ENCODE measurements at places on chromosomes 6 and 20.

DNA sequence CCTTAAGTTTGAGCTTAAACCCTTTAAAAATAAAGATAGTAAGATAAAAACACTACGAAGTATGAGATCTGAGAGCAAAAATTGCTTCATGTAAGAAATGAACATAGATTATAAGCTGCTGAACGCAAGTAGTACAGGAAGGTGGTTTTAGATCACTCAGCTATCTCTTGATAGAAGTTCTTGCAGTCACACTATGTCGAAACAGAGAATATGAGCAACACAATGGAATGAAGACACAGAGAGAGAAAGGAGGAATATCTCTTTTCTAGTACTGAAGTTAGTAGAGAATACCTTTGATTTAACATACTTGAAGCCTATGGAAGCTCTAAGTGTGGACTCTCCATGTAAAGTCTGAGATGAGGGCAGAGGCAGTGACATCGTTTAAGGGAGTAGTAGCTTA, 162.7 kb downstream of the CDK19 start:
- no peak for DNase-seq
- peaks cover 2% of the 10 kb centered on the region for H3K4me1 ChIP-seq
- no peak overlapping the region for H3K4me3 ChIP-seq
- no peaks in the 10 kb centered on the region for H3K27me3 ChIP-seq

- no peak for DNase-seq
- H3K4me3 ChIP-seq, result no peak overlapping the region
- H3K27me3 ChIP-seq, result no peaks in the 10 kb centered on the region
- H3K27ac ChIP-seq, result no peak overlapping the region
- no peaks in the 10 kb centered on the region for H3K4me1 ChIP-seq
- no peaks in the 10 kb centered on the region for H3K36me3 ChIP-seq
Measured at GRCh38 chr6:75546381-75546780, 52.8 kb upstream of the FILIP1 start.

GRCh38 chr20:41534842-41535241, 83.3 kb downstream of the CHD6 start:
- no peak for DNase-seq
- H3K4me3 ChIP-seq, result no peak overlapping the region
- peaks cover 9% of the 10 kb centered on the region for H3K4me1 ChIP-seq
- H3K27ac ChIP-seq, result no peak overlapping the region
- no peaks in the 10 kb centered on the region for H3K27me3 ChIP-seq
- H3K36me3 ChIP-seq, result peaks cover 6% of the 10 kb centered on the region

- H3K4me3 ChIP-seq, result no peak overlapping the region
- no peaks in the 10 kb centered on the region for H3K36me3 ChIP-seq
- H3K4me1 ChIP-seq, result no peaks in the 10 kb centered on the region
- no peak overlapping the region for H3K27ac ChIP-seq
- DNase-seq, result no peak
Measured at GRCh38 chr20:24059174-24059573, 70.6 kb upstream of the GGTLC1 start.

- H3K4me1 ChIP-seq, result no peaks in the 10 kb centered on the region
- DNase-seq, result no peak
- peaks cover 60% of the 10 kb centered on the region for H3K36me3 ChIP-seq
Measured at GRCh38 chr6:18142591-18142861, 12.4 kb downstream of the TPMT start.

GRCh38 chr20:64003960-64004725, 23.2 kb downstream of the PRPF6 start:
- no peaks in the 10 kb centered on the region for H3K4me1 ChIP-seq
- peaks cover 65% of the 10 kb centered on the region for H3K36me3 ChIP-seq
- no peak overlapping the region for H3K27ac ChIP-seq
- H3K4me3 ChIP-seq, result no peak overlapping the region

GRCh38 chr6:143822584-143823024, 20.5 kb upstream of the LTV1 start:
- H3K27me3 ChIP-seq, result no peaks in the 10 kb centered on the region
- no peak for DNase-seq
- H3K4me1 ChIP-seq, result no peaks in the 10 kb centered on the region
- no peaks in the 10 kb centered on the region for H3K36me3 ChIP-seq

DNA sequence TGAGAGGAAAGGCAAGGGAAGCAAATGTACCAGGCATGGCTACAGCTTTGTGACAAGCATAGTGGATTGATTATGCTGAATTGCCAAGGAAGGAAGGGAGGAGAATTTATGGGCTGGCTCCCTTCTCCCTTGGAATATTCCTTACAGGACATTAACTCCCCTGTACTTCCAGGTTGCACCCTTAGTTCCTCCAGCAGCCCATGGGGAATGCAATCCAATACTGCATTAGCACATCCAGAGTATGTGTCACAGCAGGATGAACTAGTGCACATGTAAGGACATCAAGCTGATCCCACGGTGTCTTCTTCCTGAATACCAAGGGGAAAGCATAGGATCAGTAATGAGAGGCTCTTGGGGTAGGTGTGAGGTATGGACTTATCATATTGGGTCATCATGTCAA, 390.7 kb upstream of the POU3F2 start:
- no peaks in the 10 kb centered on the region for H3K27me3 ChIP-seq
- DNase-seq, result no peak
- H3K4me3 ChIP-seq, result no peak overlapping the region
- H3K36me3 ChIP-seq, result no peaks in the 10 kb centered on the region

DNA sequence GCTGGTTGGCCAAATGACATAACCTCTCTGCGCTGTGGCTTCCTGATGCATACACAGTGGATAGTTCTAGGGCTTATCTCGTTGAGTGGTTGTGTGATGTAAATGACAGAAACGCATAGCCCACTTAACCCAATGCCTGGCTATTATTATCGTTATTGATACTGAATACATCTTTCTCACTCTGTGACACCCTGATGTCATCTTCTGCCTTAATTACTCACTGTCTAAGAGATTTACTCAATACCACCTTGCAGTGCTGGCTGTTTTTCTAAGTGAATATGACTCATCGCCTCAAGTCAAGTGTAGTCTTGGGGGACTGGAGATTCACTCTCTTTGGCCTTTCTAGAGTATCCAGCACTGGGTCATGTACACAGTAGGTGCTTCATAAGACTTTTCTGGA, 73.6 kb downstream of the NDUFAF5 start:
- no peaks in the 10 kb centered on the region for H3K4me1 ChIP-seq
- no peaks in the 10 kb centered on the region for H3K36me3 ChIP-seq
- no peak for DNase-seq
- no peak overlapping the region for H3K4me3 ChIP-seq
- H3K27ac ChIP-seq, result no peak overlapping the region
- H3K27me3 ChIP-seq, result no peaks in the 10 kb centered on the region

- H3K36me3 ChIP-seq, result no peaks in the 10 kb centered on the region
- H3K27me3 ChIP-seq, result no peaks in the 10 kb centered on the region
- no peak for DNase-seq
- H3K27ac ChIP-seq, result no peak overlapping the region
- H3K4me1 ChIP-seq, result no peaks in the 10 kb centered on the region
- H3K4me3 ChIP-seq, result no peak overlapping the region
Measured at GRCh38 chr20:5880326-5880725, 70.0 kb downstream of the TRMT6 start.

DNA sequence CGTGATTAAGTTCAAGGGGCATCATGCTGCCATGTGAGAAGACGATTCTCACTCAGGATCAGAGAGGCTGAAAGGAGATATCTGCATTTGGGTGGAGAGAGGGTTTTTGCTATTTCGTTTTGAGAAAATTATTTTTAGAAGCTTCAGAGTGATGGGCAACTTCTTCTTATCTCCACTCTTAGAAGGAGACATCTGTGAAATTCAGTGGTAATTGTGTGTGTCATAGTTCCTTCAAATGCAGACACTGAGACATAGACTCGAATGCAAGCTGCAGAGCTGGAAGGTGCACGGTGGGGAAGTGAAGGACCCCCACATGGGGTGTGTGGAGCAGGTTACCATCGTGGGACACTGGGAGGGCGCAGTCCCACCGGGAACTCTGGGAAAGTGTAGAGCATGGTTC, 116.8 kb downstream of the PRND start:
- DNase-seq, result no peak
- no peak overlapping the region for H3K4me3 ChIP-seq
- no peak overlapping the region for H3K27ac ChIP-seq
- no peaks in the 10 kb centered on the region for H3K36me3 ChIP-seq
- H3K27me3 ChIP-seq, result no peaks in the 10 kb centered on the region

DNA sequence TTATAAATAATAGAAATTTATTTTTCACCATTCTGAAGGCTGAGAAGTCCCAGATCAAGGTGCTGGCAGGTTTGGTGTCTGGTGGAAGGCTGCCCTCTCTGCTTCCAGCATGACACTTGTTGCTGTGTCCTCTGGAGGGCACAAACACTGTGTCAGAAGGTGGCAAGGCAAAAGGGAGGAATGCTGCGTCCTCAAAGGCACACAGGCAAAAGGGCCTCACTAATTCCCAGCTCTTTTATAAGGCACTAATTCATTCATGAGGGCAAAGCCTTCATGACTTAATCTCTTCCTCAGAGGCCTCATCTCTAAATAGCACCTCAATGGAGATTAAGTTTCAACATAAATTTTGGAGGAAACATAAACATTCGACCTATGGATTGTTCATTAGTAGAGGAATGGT, 209.5 kb upstream of the SMLR1 start:
- no peaks in the 10 kb centered on the region for H3K4me1 ChIP-seq
- no peaks in the 10 kb centered on the region for H3K36me3 ChIP-seq
- DNase-seq, result no peak
- H3K27me3 ChIP-seq, result no peaks in the 10 kb centered on the region
- no peak overlapping the region for H3K27ac ChIP-seq
- H3K4me3 ChIP-seq, result no peak overlapping the region

DNA sequence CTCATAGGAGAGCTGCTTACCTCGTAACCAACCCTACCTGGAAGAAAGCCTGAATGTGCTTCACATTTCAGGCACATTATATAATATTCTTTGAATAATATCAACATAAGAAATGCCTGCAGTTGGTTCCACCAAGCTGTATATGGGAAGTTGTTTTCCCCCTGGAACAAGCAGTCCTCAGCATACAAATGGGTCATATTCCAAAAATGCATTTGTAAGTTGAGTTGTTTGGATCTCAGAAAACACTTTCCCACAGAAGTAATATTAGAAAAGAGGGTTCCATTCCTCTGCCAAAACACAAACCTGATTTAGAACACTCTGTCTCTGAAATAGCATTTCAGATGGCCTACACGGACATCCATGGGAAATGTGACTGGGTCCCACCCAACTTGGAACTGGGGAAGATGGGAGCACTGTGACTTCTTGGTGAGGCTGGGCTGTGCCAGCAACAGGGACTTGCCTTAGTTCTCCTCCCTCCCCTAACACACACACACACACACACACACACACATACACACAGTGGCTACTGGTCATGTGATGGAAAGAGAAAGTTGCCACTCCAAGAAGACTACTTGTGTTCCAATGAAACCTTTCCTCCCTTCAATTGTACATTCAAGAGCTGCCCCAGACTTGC, 11.4 kb upstream of the RCAN2 start:
- peaks cover 6% of the 10 kb centered on the region for H3K4me1 ChIP-seq
- H3K36me3 ChIP-seq, result no peaks in the 10 kb centered on the region
- peak overlapping the region; percentile 86 for H3K27ac ChIP-seq
- DNase-seq, result no peak
- no peak overlapping the region for H3K4me3 ChIP-seq

- peaks cover 51% of the 10 kb centered on the region for H3K36me3 ChIP-seq
- H3K4me3 ChIP-seq, result no peak overlapping the region
- no peak overlapping the region for H3K27ac ChIP-seq
- no peaks in the 10 kb centered on the region for H3K27me3 ChIP-seq
Measured at GRCh38 chr6:35483490-35483889, 13.4 kb downstream of the TEAD3 start.

GRCh38 chr20:50588034-50588736, 78.0 kb downstream of the PTPN1 start:
- H3K4me3 ChIP-seq, result no peak overlapping the region
- no peak overlapping the region for H3K27ac ChIP-seq
- peaks cover 4% of the 10 kb centered on the region for H3K4me1 ChIP-seq
- DNase-seq, result no peak
- H3K36me3 ChIP-seq, result peaks cover 48% of the 10 kb centered on the region
- H3K27me3 ChIP-seq, result no peaks in the 10 kb centered on the region

- H3K27me3 ChIP-seq, result no peaks in the 10 kb centered on the region
- H3K27ac ChIP-seq, result no peak overlapping the region
- peaks cover 10% of the 10 kb centered on the region for H3K4me1 ChIP-seq
- H3K36me3 ChIP-seq, result peaks cover 24% of the 10 kb centered on the region
- no peak overlapping the region for H3K4me3 ChIP-seq
- no peak for DNase-seq
Measured at GRCh38 chr6:166460473-166461437, 78.0 kb upstream of the MPC1 start.

GRCh38 chr6:30231067-30231466, 17.9 kb upstream of the TRIM26 start:
- no peak for DNase-seq
- H3K4me1 ChIP-seq, result no peaks in the 10 kb centered on the region
- H3K27ac ChIP-seq, result no peak overlapping the region
- no peak overlapping the region for H3K4me3 ChIP-seq
- no peaks in the 10 kb centered on the region for H3K27me3 ChIP-seq

- no peak overlapping the region for H3K27ac ChIP-seq
- no peaks in the 10 kb centered on the region for H3K4me1 ChIP-seq
- no peak for DNase-seq
- no peak overlapping the region for H3K4me3 ChIP-seq
- H3K36me3 ChIP-seq, result no peaks in the 10 kb centered on the region
Measured at GRCh38 chr6:21098134-21098533, 495.4 kb upstream of the SOX4 start.

- no peaks in the 10 kb centered on the region for H3K4me1 ChIP-seq
- H3K36me3 ChIP-seq, result no peaks in the 10 kb centered on the region
- H3K27ac ChIP-seq, result no peak overlapping the region
Measured at GRCh38 chr6:71333050-71333449, 44.4 kb downstream of the OGFRL1 start.

GRCh38 chr20:52191916-52192718, 538 bp upstream of the ZFP64 start:
- no peak for DNase-seq
- peak overlapping the region; percentile 79 for H3K27ac ChIP-seq
- peaks cover 5% of the 10 kb centered on the region for H3K4me1 ChIP-seq
- no peaks in the 10 kb centered on the region for H3K27me3 ChIP-seq
- peak overlapping the region; percentile 96 for H3K4me3 ChIP-seq

- no peak overlapping the region for H3K27ac ChIP-seq
- H3K4me1 ChIP-seq, result no peaks in the 10 kb centered on the region
- H3K36me3 ChIP-seq, result no peaks in the 10 kb centered on the region
- DNase-seq, result no peak
- H3K27me3 ChIP-seq, result no peaks in the 10 kb centered on the region
Measured at GRCh38 chr6:146827216-146827928, 228.6 kb downstream of the ADGB start.

GRCh38 chr20:33531047-33531877, 41.4 kb downstream of the CBFA2T2 start:
- no peaks in the 10 kb centered on the region for H3K36me3 ChIP-seq
- no peak overlapping the region for H3K4me3 ChIP-seq
- no peak for DNase-seq
- no peak overlapping the region for H3K27ac ChIP-seq
